Stimulated activated CD8-positive, alpha-beta memory T cell treated with anti-CD3 and anti-CD28 coated beads, Interleukin-7, amount 100 ng/mL, for 24 hours (primary cell): ENCODE measurements at places on chromosomes 1 and 21.

- no peak for DNase-seq
These were observed 20.9 kb downstream of the COA7 start for GRCh38 chr1:52677076-52677806.

DNA sequence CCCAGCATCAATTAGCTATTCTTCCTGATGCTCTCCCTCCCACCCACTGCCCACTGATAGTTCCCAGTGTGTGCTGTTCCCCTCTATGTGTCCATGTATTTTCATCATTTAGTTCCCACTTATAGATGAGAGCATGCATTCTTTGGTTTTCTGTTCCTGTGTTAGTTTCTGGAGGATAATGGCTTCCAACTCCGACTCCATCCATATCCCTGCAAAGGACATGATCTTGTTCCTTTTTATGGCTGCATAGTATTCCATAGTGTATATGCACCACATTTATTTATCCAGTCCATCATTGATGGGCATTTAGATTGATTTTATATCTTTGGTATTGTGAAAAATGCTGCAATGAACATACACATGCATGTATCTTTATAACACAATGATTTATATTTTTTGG lies 30.2 kb downstream of the DISC1 start:
- DNase-seq, result no peak

DNA sequence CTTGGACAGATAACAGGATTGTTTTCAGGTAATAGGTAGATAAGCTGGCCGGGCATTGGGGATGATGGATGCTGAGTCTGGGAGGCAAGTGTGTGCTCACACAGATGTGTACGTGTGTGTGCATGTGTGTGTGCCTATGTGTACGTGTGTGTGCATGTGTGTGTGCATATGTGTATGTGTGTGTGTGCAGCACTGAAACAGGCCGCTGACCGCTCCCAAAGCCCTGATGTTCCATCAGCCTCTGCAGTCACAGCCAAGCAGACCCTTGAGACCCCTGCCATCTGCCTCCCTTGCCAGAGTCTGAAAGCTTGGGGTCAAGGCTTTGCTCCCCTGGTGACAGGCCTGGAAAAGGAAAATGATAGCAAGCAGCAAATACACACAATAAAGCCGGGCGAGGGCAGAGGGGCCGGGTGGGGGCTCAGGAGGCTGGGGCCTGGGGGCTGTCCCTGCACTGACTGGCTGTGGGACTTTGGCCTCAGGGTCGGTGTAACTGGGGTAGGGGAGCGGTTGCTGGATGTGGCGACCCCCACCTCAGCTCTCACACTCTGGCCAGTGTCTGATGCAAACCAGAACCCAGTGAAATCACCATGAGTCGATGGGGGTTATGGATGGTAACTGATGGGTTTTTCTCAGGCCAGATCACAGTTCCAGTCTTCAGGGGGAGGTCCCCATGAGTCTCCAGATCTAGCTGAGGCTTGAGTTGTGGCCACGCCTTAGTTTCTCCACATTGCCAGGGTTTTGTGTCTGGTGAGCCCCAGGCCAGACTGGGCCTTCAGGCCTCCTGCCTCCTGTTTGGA lies 9.2 kb upstream of the TNFRSF8 start:
- no peak for DNase-seq

GRCh38 chr1:181249186-181249585 lies 160.7 kb downstream of the IER5 start:
- DNase-seq, result no peak

- no peak for DNase-seq
These were observed 140.0 kb downstream of the GLUL start for GRCh38 chr1:182251561-182251960.

DNA sequence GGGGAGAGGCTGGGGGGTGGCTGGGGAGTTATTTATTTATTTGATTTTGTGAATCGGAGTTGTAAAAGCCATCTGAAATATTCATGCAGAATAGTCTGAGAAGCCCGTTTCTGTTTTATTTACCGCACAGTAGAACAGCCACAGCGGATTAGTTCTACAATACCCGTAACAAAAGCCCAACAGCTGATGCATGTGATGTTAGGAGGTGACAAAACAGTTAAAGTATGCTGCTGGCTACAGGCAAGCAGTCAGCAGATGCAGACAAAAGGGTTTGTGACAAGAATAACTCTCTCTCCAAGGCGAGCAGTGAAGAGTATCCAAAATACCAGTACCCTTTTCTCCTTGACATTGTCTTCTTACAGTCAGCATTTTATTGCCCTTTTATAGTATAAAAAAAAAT lies 42.0 kb downstream of the PROX1 start:
- DNase-seq, result no peak

- no peak for DNase-seq
These were observed 204.2 kb downstream of the KCNT2 start for GRCh38 chr1:196403803-196404690.

DNA sequence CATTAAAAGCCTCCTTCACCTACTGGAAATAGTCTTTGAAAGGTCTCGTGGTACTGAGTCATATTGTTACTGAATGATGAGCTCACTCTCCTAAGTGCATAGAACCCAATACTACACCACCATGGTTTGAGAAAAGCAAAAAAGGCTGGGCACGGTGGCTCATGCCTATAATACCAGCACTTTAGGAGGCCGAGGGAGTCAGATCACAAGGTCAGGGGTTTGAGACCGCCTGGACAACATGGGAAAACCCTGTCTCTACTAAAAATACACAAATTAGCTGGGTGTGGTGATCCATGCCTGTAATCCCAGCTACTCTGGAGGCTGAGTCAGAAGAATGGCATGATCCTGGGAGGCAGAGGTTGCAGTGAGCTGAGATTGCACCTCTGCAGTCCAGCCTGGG lies 3.3 kb upstream of the HNRNPCL1 start:
- no peak for DNase-seq

DNA sequence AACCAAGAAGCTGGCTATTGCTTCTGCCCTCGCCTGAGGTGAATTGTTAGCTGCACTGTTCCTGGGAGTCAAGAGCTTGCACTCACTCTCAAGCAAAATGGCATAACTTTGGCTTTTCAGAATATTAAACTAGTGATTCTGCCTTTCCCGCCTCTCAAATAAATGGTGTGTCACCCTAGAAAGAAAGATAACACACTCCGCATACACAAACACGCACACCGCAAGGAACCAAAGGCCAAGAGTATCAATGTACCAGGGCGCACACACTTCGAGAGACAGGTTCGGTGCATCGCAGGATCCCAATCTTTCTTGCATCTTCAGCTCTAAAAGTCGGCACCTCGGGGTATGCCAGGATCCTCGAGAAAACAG lies 470 bp upstream of the RTCA start:
- no peak for DNase-seq

DNA sequence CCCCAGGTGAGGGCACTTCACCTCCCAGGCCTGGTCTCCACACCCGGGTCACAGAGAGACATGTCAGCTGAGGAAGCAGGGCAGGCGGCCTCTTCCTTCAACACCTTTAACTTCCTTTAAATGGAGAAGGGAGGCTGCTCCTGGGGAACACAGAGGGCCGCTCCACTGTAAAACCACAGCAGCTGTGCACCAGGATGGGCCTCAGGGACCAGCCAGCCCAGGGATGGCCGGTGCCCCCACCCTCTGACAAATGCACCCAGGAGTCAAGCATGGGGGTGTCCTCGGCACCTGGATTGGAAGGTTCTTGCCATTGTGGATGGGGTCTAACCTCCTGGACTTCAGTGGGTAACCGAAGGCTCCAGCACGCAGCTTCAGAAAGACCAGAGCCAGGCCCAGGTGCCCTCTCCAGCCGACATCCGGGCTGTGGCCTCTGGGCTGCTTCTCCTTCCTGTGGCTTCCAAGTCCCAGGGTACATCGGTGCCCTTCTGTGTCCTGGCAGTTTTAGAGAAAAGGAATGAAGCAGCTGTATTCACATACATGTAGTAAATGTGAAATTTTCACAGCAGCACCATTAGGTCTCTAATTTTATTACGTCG lies 121.7 kb upstream of the COL6A1 start:
- no peak for DNase-seq

- DNase-seq, result no peak
These were observed 125.6 kb downstream of the CACNA1E start for GRCh38 chr1:181608948-181609347.

DNA sequence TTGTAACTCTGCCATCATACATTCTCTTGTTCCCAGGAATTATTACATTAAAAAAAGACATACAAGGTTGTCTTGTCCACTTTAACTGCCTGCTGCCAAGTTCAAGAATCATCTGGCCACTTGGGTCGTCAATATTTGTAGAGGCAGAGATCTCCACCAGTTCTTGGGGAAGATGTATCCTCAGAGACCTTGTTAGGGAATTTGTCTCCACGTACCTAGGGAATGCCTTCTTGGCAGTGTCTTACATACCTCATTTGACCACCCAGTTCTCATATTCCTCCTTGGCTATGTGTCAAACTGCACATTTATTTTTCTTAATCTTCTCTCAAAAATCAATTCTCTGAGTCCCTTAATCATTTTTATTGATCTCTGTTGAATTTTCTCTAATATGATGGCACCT lies 266.0 kb downstream of the SPATA17 start:
- DNase-seq, result no peak

DNA sequence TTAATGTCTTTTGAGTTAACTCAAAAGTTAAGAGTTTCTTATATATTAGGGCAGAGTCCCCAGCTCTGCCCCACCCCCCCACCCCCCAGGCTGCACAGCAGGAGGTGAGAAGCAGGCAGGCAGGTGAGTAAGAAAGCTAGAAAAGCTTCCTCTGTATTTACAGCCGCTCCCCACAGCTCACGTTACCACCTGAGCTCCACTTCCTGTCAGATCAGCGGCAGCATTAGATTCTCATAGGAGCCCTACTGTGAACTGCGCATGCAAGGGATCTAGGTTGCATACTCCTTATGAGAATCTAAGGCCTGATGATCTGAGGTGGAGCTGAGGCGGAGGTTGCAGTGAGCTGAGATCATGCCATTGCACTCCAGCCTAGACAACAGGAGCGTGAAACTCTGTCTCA lies 81.9 kb downstream of the SIM2 start:
- no peak for DNase-seq

DNA sequence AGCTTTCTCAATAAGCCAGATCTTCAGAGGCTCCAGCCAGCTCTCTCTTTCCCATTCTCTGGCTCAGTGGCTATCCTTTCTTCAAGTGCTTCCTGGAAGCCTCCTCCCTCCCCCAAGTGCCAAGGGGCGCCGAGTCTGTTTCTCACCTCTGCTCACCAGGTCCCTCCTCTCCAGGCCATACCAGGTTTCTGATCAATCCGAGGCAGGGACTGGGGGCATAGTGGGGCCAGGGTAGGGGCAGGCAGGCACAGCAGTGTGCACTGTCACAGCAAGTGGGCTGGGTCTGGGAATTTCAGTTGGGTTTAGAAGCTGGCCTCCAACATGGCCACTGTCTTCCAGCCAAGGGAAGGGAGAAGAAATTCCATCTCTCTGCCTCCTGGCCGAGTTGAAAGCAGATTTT lies 56.5 kb downstream of the NAV1 start:
- no peak for DNase-seq

DNA sequence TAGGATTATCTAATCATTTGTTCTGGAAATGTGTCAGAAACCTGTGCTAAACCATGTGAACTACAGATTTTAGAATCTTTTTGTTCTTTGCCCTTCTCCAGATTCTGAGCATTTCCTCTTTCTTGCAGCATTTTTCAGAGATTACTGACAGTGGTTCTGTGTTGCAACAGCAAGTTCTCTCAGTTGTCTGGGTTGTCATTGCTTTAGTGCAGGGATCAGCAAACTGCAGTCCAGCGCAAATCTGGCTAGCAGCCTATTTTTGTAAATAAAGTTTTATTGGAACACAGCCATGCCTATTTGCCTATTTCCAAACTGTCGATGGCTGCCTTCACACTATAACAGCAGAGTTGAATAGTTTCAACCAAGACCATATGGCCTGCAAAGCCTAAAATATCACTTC lies 66.3 kb upstream of the LRRC8D start:
- no peak for DNase-seq

DNA sequence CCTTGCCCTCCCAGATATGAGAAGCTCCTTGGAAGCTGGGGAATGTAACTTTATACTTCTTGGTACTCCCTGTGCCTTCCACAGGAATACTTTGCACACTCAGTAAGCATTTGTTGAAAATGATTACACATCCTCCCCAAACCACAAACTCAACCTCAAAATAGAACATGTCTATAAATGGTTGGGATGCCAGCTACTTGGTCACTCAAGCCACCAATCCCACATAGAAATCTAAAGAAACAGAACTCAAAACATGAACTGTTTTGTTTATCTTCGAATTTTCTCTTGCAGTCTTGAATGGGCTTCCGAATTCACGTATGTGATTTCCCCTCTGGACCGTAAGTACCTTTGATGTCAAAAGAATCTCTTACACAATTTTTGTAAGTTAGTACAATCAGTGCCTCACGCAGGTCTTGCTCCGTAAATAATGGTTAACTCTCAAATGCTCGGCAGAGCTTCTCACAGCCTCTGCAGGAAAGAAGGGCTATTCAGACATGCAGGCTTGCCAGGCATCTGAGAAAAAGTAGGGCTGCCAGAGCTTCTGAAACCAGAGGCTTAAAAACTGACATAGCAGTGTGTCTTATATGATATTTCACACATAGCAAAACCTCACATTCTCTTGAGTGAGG lies 26.9 kb downstream of the SORT1 start:
- no peak for DNase-seq

DNA sequence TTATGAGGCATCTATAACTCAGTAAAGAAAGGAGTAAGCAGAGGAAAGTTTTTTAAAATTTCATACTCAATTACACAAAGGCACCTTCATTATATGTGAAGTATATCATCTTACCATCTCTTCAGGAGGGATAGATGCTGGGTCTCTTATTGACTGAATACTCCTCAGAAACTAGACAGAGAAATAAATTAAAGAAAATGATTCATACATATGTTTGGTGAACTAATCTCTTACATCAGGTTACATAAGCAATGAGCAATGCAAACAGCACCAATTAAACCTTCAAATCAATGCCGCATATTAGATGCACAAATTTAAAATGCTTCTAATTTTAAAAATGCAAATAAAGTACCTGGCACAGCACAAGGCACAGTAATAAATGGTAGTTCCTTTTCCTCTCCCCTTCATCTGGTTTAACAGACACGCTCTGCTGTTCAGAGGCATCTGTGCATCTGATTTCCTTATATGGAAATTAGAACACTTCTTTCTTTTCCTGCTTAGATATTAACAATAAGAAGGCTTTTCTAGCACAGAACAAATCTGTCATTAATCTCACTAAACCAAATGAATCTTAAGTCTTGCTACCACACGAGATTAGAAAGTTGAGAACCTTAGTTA lies 20.0 kb downstream of the SCYL3 start:
- DNase-seq, result no peak

DNA sequence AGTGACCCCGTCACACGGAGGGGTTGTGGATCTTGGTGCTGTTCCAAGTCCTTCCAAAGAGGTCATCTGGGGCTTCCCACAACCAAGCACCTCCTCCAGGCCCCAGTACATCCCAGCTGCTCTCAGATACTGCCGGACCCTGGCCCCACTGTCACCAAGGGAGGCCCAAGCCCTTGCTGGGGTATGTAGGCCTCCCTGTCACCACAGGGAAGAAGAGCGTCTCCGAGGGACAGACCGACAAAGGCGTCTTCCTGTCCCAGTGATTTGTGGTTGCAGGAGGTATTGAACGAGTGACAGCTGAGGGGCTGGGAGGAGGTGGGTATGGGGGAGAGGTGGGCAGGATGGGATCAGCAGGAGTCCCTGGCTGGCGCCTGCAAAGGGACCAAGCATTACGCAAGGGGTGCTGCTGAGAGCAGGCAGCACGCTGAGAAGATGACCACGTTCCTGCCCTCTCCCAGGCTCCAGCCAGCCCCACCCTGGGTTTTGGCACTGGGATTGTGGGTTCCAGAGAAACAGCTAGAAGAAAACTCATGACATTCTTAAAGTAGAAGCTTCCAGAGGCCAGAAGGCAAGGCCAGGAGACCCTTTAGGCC lies 29.7 kb downstream of the LRP8 start:
- DNase-seq, result no peak

- no peak for DNase-seq
These were observed 21.2 kb downstream of the ARID1A start for GRCh38 chr1:26717017-26717491.

GRCh38 chr1:33709783-33710718 lies 153.8 kb upstream of the HMGB4 start:
- DNase-seq, result no peak
